ENCODE measurements at places on chromosomes 12 and 14.

- H3K27ac ChIP-seq: no peak overlapping the region
- H3K27me3 ChIP-seq: peaks cover 7% of the 10 kb centered on the region
- DNase-seq: no peak
These were observed 13.8 kb downstream of the TESPA1 start for GRCh38 chr12:54970741-54971140.

DNA sequence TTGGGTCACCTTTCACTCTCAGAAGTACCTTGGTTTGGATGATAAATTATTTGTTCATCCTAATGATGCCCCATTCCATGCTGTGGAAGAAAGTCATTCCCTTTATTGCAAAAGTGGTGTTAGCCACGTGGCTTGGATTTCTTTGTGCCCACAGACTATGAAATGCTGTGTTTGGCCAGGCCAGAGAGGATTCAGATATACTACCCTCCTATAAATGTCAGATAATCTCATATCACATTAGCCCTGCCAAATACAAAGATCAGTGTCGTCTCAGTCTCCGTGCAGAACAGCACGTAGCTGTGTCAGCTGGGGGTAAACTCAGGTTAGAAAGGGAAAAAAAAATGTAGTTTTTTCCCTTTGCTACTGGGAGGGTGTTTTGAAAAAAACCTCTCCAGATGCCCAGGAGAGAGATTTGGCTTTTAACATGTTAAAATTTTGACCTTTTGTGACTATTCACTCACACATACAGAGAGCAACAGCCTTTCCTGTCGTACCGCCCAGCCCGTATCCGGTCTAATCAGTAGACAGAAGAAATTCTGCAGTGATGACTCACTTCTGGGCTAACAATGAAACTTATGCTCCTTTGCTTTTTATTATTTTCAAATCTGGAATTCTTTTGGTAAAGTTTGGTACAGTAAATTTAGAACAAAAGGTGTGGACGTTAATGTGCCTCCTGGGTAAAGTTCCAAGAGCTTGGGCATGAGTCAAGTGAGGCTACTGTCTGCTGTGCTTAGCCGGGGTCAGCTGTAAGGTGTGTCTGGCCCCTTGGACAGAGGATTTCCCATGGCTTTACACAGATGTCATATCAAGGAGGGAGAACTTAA, 8.5 kb upstream of the PTPRB start:
- no peaks in the 10 kb centered on the region for H3K36me3 ChIP-seq
- H3K27me3 ChIP-seq: no peaks in the 10 kb centered on the region
- H3K4me1 ChIP-seq: peaks cover 3% of the 10 kb centered on the region
- H3K4me3 ChIP-seq: peak overlapping the region; percentile 55
- H3K27ac ChIP-seq: peak overlapping the region; percentile 94

GRCh38 chr12:18250313-18250916, 10.9 kb upstream of the PIK3C2G start:
- H3K4me3 ChIP-seq: no peak overlapping the region
- no peak overlapping the region for H3K27ac ChIP-seq
- H3K4me1 ChIP-seq: peaks cover 1% of the 10 kb centered on the region
- peak; percentile 71 for DNase-seq
- H3K27me3 ChIP-seq: no peaks in the 10 kb centered on the region

GRCh38 chr14:59313144-59313651, 124.7 kb downstream of the DAAM1 start:
- H3K27me3 ChIP-seq: no peaks in the 10 kb centered on the region
- peaks cover 4% of the 10 kb centered on the region for H3K4me1 ChIP-seq
- DNase-seq: no peak
- H3K36me3 ChIP-seq: peaks cover 4% of the 10 kb centered on the region
- H3K27ac ChIP-seq: peak overlapping the region; percentile 27

DNA sequence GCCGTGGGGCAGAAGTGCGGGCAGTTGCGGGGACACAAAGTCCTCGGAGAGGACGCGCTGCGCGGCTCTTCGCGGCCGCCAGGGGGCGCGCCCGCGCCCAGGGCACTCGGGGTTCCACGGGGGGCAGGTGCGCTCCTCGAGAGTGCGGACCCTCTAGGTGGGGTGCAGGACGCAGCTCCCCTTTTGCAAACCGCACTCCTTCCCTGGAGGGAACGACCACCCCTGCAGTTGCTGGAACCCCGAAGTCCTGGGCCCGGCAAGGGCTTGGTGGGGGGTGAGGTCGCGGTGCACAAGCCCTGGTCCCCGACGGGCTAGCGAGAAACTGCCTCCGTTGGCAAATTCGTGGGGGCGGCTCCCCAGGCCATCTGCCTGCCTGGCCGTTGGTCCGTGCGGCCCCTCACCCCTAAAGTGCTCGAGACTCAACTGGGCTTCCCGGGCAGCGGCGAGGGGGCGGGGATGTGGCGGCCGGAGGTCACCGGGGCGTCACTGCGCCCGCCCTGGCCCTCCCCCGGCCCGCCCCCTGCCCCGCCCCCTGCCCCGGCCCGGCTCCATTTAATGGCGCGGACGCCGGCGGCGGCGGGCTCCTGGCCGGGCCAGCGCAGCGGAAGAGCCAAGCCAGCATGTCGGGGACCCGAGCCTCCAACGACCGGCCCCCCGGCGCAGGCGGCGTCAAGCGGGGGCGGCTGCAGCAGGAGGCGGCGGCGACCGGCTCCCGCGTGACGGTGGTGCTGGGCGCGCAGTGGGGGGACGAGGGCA, at the start of gene ADSS1:
Gene ADSS1 (plus strand): TSS at position 579 of the 756 bp plus-strand sequence. CDS start 42 bp downstream, at position 621.
- peaks cover 23% of the 10 kb centered on the region for H3K36me3 ChIP-seq
- peaks cover 48% of the 10 kb centered on the region for H3K4me1 ChIP-seq
- peak within 1 kb of the TSS; percentile 79 for H3K4me3 ChIP-seq
- peak; percentile 67 for DNase-seq
- H3K27ac ChIP-seq: no peak within 1 kb of the TSS

- no peak overlapping the region for H3K4me3 ChIP-seq
- DNase-seq: no peak
- peaks cover 3% of the 10 kb centered on the region for H3K4me1 ChIP-seq
- peaks cover 6% of the 10 kb centered on the region for H3K36me3 ChIP-seq
These were observed 13.2 kb downstream of the ATF7 start for GRCh38 chr12:53612978-53613377.

DNA sequence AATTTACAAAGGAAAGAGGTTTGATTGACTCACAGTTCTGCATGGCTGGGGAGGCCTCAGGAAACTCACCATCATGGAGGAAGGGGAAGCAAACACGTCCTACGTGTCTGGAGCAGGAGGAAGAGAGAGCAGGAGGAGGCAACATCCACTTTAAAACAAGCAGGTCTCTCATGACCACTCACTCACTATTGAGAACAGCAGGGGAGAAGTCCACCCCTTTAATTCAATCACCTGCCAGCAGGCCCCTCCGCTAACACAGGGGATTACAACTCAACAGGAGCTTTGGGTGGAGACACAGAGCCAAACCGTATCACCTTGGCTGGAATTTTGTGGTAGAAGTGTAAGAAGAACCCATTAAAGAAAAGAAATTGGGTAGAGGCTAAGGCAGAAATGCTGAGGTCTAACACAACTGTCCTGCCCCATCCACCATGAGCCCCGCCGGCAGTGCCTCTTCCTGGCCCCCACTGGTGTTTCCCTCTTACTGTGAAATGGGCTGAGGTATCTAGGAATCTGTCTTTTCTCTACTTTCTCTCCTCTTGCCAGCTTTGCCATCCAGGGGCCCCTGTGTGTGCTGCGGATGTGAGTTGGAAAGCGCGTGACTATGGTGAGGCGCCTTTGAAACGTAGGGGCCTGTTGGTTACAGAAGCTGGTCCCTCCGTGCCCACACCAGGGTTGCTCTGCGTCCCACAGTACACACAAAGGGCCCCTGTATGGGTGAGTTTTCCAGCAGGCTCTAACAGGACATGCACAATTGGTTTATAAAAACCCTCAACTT, 108.0 kb upstream of the TMEM132D start:
- H3K27me3 ChIP-seq: no peaks in the 10 kb centered on the region
- H3K4me1 ChIP-seq: peaks cover 3% of the 10 kb centered on the region
- H3K36me3 ChIP-seq: no peaks in the 10 kb centered on the region

DNA sequence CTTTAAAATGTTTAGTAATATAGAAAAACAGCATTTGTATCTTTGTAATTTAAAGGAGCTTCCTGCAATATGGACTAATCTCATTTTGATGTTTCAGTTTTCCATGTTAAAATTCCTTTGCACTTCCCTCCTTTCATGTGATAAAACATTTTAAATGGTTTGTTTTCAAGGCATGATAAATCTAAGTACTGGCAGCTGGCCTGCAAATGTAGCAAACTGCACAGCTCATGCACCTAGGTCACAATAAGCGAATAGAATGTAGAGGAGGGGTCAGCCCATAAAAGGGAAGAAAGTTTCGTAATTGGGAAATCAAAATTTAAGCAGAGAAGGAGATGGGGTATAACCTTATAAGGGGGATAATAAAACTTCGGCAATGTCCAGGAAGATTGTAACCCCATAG, 80.0 kb upstream of the KCNH3 start:
- no peaks in the 10 kb centered on the region for H3K27me3 ChIP-seq
- no peak overlapping the region for H3K27ac ChIP-seq
- peaks cover 3% of the 10 kb centered on the region for H3K36me3 ChIP-seq
- H3K4me1 ChIP-seq: peaks cover 8% of the 10 kb centered on the region

- no peak overlapping the region for H3K4me3 ChIP-seq
- no peaks in the 10 kb centered on the region for H3K36me3 ChIP-seq
- DNase-seq: no peak
- H3K27ac ChIP-seq: no peak overlapping the region
These were observed 991.2 kb downstream of the VRK1 start for GRCh38 chr14:97788364-97788763.

GRCh38 chr12:40238266-40238902, 13.6 kb downstream of the LRRK2 start:
- no peak overlapping the region for H3K27ac ChIP-seq
- DNase-seq: no peak
- no peaks in the 10 kb centered on the region for H3K4me1 ChIP-seq
- H3K4me3 ChIP-seq: no peak overlapping the region
- peaks cover under 1% of the 10 kb centered on the region for H3K36me3 ChIP-seq

- no peak overlapping the region for H3K4me3 ChIP-seq
- no peaks in the 10 kb centered on the region for H3K36me3 ChIP-seq
- no peak for DNase-seq
These were observed 4.3 kb upstream of the PPP2R5C start for GRCh38 chr14:101757064-101757838.

GRCh38 chr12:105264771-105265170, 28.8 kb upstream of the APPL2 start:
- no peaks in the 10 kb centered on the region for H3K27me3 ChIP-seq
- H3K4me3 ChIP-seq: no peak overlapping the region
- no peak overlapping the region for H3K27ac ChIP-seq
- H3K4me1 ChIP-seq: no peaks in the 10 kb centered on the region
- H3K36me3 ChIP-seq: no peaks in the 10 kb centered on the region

- no peak overlapping the region for H3K4me3 ChIP-seq
- no peak overlapping the region for H3K27ac ChIP-seq
- no peaks in the 10 kb centered on the region for H3K4me1 ChIP-seq
- no peak for DNase-seq
- no peaks in the 10 kb centered on the region for H3K27me3 ChIP-seq
- no peaks in the 10 kb centered on the region for H3K36me3 ChIP-seq
These were observed 97.8 kb downstream of the BCL11B start for GRCh38 chr14:99174081-99174769.

- H3K4me3 ChIP-seq: no peak overlapping the region
- no peak overlapping the region for H3K27ac ChIP-seq
These were observed 79.9 kb downstream of the PHLDA1 start for GRCh38 chr12:75951399-75952278.

DNA sequence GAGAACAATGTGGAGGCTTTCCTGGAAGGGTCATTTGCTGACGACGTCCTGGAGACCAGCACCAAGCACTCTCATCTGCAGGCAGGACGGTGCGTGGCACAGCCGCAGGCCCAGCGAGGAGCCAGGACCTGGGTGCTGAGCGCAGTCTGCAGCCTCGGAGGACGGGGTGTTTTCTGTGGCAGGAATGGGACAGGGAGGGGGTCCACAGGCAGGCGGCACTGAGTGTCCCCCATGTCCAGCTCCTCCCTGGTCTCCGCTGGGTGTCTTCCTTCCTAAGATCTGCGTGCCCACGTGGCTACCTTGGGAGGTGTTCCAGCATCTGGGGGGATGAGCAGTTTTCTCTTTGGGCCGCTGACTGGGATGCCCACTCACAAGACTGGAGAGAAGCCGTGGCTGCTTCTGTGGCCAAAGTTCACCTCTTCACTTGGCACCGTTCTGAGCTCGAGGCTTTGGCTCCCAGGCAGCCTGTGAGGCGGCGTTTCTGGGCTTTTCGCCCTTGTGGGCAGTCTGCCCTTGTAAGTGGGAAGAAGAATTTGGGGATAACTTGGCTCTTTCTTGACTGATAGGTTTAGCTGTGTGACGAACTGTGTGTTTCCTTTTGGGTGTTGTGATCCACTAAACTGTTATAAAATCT, 72.2 kb downstream of the NOC4L start:
- DNase-seq: no peak
- H3K4me3 ChIP-seq: no peak overlapping the region
- no peaks in the 10 kb centered on the region for H3K36me3 ChIP-seq
- H3K4me1 ChIP-seq: no peaks in the 10 kb centered on the region
- H3K27ac ChIP-seq: no peak overlapping the region

DNA sequence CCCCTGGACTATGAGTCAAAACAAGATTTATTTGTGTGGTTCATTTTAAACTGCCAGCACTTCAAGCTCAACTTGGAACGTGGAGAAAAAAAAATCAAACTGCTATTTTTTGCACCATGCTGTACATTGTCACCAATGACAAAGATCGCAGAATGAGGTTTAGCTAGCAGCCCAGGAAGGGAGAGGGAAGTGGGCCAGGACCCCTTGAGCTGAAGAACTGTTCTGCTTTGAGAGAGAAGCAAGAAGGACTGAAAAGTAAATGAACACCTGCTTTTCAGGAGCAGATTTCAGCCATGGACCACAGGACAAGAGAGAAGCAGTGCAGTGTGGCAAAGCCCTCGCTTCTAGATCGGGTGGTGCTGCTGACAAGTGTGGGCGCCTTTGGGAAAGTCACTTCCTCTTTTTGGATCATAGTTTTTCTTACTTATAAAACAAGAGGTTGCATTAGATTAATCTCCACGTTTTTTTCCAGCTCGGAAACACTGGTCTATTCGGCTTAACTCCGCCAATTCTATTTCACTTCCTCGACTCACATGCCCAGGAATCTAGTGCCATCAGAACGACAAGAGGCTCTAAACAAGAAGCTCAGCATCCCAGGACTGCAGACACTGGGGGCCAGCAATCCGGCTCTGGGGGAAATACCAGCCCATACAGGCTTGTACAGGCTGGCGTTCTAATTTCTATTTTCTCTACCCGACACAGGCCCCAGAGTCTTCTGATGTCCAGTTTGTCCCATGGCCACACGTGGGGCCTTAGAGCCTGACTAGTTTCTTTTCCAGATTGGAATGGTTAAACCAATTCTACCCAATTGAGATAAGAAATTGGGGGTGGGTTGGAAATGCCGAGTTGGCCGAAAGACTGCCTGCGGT, 129.9 kb downstream of the CRACR2A start:
- no peaks in the 10 kb centered on the region for H3K27me3 ChIP-seq
- no peak overlapping the region for H3K27ac ChIP-seq
- H3K4me1 ChIP-seq: no peaks in the 10 kb centered on the region
- DNase-seq: no peak
- no peaks in the 10 kb centered on the region for H3K36me3 ChIP-seq
- no peak overlapping the region for H3K4me3 ChIP-seq
